Muscle of back (tissue), 13 donors: ENCODE measurements at places on chromosomes 2 and 18. TPM values are rescaled to one million over a fixed set of nuclear protein-coding genes. Genes with fewer than 3 reads are reported as not detected.

Gene CTNNA2
- polyA plus RNA-seq: 1.4 TPM

Gene PREB
- polyA plus RNA-seq: 32.5 TPM

Gene CHRNA1
- polyA plus RNA-seq: 144 TPM

Gene CAPN14
- not detected for polyA plus RNA-seq

Gene PREPL
- polyA plus RNA-seq: 185 TPM

Gene B3GNT7
- 0.67 TPM for polyA plus RNA-seq

Gene DSG1
- polyA plus RNA-seq: not detected

Gene ALKAL2
- 0.96 TPM for polyA plus RNA-seq

Gene USP40
- 29.9 TPM for polyA plus RNA-seq

Gene COLEC11
- polyA plus RNA-seq: 0.50 TPM

Gene RAPH1
- polyA plus RNA-seq: 33.7 TPM

Gene TSHZ1
- 26.7 TPM for polyA plus RNA-seq

Gene SOCS6
- polyA plus RNA-seq: 17.0 TPM

Gene RGPD3
- polyA plus RNA-seq: 0.07 TPM

Gene MYO3B
- 0.65 TPM for polyA plus RNA-seq

Gene CCL20
- polyA plus RNA-seq: 5.8 TPM

Gene IWS1
- 54.7 TPM for polyA plus RNA-seq

Gene UGT1A8
- polyA plus RNA-seq: not detected

Gene ZSWIM2
- not detected for polyA plus RNA-seq

Gene TBC1D8
- polyA plus RNA-seq: 16.0 TPM

Gene COLEC12
- polyA plus RNA-seq: 54.7 TPM

Gene MARCHF4
- polyA plus RNA-seq: 0.12 TPM

Gene LRPPRC
- polyA plus RNA-seq: 96.7 TPM

Gene CCDC148
- polyA plus RNA-seq: 0.53 TPM
